HuH-7.5 (cell line): ENCODE measurements at places on chromosomes 7 and 10.
A peak's percentile ranks its signal among the peaks of the same experiment; 100 is the strongest.

GRCh38 chr7:13104128-13104527 is 416.7 kb downstream of the ARL4A start:
- peak; percentile 34 for DNase-seq

DNA sequence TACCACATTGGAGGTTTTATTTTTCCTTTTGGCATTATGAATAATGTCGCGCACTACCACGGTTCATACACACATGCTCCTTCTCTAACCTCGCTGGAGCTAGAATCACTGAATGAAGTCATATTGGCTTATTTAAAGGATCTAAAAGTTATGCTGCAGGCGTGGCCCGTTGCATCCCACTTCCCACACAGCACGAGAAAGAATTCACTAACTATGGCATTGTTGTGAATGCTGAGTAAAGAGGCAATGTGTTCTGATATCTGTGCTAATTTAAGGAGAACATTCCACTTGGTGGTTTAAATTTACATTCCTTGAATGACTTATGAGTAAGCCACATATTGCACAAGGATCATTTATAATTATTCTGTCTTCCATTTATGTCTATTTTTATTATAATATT is 20.7 kb downstream of the TCERG1L start:
- no peak for DNase-seq

DNA sequence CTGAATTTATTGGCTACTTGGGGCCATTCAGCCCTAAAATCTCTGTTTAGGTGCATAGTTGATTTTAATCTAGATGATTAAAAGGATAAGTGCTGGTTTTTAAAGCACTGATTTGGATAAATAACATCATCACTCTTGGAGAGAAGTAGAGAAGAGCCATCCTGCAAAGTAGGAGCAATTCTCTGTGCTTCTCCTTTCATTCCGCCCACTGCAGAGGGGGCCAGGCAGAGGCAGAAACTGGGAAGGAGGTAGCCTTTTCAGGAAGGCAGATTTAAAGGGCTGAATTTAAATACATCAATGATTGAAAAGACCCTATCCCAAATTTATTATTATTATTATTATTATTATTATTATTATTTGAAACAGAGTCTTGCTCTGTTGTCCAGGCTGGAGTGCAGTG is 14.1 kb downstream of the MAP3K8 start:
- DNase-seq: no peak

DNA sequence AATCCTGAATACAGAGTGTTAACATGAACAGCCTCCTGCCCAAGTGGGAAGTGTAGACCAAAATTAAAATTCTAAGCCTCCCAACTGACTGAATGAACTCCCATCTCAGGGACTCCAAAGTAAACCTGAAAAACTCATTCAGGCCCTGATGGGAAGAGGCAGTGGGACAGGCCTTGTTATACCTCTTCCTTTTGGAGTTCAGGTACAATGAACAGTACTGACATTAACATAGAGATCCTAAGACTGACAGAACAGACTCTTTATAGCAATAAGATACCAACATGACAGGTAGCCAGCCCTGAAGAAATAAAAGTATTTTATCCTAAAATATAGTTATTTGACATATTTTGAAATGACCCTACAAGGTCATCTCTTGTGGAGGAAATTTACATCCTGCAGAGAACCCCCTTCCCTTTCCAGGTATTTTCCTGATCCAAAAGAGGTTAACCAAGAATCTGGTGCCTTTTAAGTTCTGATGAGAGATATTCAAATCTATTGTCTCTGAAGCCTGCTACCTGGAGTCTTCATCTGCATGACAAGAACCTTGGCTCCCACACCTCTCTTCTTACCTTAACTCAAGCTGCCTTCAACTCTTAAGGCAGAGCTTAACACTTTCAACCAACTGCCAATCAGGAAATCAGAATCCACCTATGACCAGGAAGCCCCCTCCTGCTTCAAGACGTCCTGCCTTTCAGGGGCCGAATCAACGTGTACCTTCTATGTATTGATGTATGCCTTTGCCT is 103.3 kb upstream of the PFKP start:
- no peak for DNase-seq

GRCh38 chr7:131835141-131835540 is 278.7 kb upstream of the PODXL start:
- DNase-seq: no peak

DNA sequence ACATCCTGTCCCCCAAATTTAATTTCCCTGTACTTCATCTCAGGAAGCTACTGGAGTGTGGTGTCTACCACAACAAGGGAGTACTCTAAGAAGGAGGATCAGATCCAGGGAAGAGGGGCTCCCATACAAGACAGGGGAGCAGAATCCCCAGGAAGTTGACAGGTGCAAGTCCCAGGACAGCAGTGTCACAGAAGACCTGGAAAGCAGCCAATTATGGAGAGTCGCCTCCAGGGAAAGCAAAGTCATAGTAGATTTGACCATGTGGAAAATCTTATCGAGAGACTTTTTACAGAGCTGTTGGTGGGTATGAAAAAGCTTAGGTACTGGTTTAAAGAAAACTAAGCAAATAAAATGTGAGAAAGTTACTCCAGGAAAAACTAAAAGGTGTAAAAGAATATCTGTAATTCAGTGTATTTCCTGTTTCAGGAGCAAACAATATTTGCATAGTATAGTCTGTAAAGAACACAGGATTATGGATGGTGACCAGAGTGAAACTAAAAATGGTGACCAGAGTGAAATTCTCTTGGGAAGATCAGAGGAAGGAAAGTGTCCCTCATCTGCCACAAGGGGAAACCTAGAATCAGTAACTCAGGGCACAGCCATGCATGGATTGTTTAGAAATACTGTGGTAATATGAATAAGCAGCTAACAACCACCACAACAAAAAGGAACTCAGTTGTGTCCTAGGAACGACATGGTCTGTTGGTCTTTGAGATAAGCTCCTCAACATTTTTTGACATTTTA is 44.5 kb downstream of the LANCL2 start:
- DNase-seq: peak; percentile 39
